ENCODE measurements at places on chromosomes 6 and 20.

- DNase-seq = no peak
Observed at GRCh38 chr6:106560996-106561685, 68.2 kb downstream of the RTN4IP1 start.

- no peak for DNase-seq
Observed at GRCh38 chr6:109485266-109485935, 2.4 kb upstream of the ZBTB24 start.

DNA sequence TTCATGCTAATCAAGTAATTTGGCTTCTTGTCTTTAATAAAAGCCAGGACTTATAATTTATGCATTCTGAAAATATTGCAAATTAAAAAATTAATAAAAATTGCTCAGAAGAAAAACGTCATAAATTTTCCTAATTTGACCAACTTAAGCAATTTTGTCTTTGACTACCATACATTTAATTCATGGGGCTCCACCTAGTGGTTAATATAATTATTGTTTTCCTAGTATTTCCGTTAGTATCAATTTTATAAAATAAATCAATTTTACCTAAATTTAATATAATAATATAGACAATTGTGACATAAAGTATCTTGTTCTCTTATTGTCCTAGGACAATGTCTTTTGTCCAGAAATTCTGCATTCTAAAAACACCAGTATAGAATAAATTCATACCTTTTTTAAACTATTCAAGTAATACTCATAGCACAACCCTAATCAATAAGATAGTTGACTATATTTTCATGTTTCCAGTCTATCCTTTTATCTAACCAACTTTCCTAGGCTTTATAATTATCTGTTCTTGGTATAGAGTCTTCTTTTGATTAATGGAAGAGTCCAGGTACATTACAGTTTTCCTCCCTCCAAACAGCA, 319.9 kb downstream of the TRDN start:
- DNase-seq = peak; percentile 37

DNA sequence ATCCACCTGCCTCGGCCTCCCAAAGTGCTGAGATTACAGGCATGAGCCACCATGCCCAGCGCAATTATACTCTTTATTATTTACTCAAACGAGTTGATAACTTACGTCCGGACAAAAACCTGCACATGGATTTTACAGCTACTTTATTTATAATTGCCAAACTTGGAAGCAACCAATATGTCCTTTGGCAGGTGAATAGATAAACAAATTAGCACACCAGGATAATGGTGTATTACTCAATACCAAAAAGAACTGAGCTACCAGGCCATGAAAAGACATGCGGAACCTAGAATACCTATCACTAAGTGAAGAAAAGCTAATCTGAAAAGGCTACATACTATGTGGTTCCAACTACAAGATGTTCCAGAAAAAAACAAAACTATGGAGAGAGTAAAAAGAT, 168.1 kb downstream of the ASCC3 start:
- DNase-seq = no peak

DNA sequence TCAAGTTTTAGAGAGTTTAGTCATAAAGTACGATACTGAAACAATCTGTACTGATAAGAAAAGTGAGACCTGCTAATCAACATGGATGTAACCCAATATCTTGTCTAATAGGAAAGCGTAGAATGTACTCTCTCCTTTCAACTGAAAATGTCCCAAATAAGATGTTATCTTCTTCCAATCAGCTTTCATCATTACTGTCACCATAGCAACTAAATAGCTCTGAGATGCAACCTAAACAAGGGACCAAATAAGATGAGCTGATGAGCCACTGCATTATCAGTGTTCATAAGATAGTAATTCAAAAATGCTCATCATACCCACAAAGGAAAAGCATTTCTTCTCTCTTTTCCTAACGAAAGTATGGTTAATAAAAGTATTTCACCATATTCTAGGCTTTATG, 1108.3 kb upstream of the MAP3K7 start:
- no peak for DNase-seq

DNA sequence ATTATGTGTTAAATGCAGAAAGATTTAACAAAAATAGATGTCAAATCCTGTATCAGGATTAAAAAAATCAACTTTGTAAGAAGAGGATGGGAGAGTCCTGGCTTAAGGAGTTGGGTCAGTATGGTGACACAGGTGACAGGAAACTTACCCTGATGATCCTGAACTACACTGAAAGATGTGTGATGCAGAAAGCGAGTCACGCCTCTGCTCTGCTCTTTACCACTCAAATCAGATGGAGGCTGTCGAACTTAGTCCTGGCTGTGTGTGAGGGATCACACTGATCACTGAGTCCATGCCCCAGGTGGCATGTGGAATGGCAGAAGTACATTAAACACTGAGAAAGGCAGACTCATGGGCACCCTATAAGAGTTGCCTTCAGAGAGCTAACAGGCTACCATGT, 92.9 kb downstream of the GJA10 start:
- DNase-seq = no peak
